ENCODE measurements at places on chromosomes 7 and 10.
A peak's percentile ranks its signal among the peaks of the same experiment; 100 is the strongest.

- peaks cover 25% of the 10 kb centered on the region for H3K36me3 ChIP-seq
- H3K4me3 ChIP-seq: no peak overlapping the region
Observed at GRCh38 chr10:84510121-84510520, 181.7 kb downstream of the CCSER2 start.

DNA sequence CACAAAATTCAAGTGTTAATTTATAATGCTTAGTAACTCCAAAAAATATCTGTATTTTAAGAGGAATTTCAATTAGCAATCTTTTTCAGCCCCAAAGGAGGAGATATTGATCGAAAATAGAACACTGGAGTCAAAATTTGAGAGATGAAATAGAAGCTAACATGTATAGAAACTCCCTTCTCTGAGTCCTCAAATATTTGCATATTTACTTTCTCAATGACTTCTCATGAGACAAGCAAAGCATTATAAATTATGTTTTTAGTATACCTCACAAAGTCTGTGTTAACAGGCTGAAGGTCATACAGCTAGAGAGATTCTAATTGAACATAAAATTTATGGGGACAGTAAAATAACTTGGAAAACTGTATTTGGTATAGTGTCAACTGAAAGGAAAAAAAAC is 260.5 kb downstream of the GPAM start:
- peaks cover 7% of the 10 kb centered on the region for H3K27me3 ChIP-seq
- H3K4me1 ChIP-seq: no peaks in the 10 kb centered on the region
- DNase-seq: no peak
- H3K36me3 ChIP-seq: no peaks in the 10 kb centered on the region

DNA sequence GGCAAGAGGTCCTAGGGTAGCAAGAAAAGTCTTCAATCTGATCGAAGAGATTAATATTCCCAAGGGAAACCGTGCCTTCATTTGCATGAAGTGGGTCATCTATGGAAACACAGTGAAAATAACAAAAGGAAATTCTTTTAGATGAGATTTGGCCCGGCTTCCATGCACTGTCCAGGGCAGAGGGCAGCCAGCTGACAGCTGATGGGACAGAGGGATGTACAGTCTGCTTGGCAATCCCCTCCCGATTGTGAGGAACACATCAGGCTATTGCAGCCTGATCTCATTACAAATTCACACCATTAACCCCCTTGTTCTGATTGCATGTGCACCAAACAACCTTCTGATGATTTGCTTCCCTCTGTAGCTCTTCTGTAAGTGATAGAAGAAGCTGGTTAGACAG is 105.3 kb downstream of the FRMD4A start:
- peaks cover 8% of the 10 kb centered on the region for H3K4me1 ChIP-seq
- H3K27me3 ChIP-seq: peaks cover 27% of the 10 kb centered on the region
- no peak overlapping the region for H3K4me3 ChIP-seq
- H3K27ac ChIP-seq: no peak overlapping the region
- DNase-seq: no peak
- no peaks in the 10 kb centered on the region for H3K36me3 ChIP-seq

- no peak overlapping the region for H3K27ac ChIP-seq
- no peaks in the 10 kb centered on the region for H3K27me3 ChIP-seq
- H3K36me3 ChIP-seq: peaks cover 20% of the 10 kb centered on the region
- H3K4me1 ChIP-seq: peaks cover 18% of the 10 kb centered on the region
Observed at GRCh38 chr10:72007246-72007892, 43.2 kb downstream of the CHST3 start.

DNA sequence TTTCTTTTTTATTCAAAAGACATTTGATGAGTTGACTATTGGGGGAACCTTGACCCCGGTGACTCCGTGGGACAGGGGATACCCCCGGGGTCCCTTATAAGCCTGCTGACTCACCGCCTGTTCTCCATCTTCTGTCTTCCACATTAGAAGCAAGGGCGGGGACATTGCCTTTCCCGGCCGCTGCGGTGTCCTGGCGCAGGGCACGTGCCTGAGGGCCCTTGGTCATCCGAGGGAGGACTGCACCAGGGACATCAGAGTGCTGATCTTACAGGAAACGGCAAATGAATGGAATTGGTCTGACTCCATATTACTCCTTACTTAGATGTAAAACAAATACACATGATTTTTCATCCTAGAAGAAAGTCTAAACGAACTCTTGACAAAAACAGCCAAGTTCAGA is 170.1 kb downstream of the CUX1 start:
- no peak overlapping the region for H3K4me3 ChIP-seq
- H3K27ac ChIP-seq: peak overlapping the region; percentile 22
- H3K4me1 ChIP-seq: peaks cover 33% of the 10 kb centered on the region
- peaks cover 4% of the 10 kb centered on the region for H3K36me3 ChIP-seq

DNA sequence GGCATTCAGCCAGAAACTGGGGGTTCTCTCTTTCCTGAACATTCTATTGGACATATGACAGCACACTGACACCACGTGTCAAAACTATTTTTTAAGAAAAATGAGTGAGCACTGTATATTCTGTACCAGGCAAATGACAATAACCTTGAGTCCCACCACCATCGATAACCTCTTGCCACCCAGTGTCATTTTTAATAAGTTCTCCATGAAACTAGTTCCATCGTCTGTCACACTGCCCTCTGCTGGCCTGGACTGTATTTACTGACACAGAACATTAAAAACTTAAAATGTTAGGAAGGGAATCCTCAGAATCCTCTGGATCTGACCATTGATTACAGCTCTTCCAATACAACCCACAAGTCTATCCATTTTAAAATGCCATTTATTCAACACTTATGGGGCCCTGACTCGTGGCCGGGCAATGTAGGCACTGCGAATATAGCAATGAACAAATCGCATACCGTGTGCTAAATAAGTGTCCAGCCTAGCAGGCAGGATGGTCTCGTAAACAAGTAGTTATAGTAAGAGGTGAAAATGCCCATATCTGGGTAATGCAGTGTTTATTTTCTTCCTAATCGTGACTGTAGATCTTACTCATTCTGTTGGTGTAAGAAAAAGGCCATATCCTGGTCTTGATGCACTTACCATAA is 35.9 kb upstream of the CACNB2 start:
- no peaks in the 10 kb centered on the region for H3K36me3 ChIP-seq
- DNase-seq: no peak
- H3K4me1 ChIP-seq: no peaks in the 10 kb centered on the region
- no peak overlapping the region for H3K4me3 ChIP-seq
- H3K27ac ChIP-seq: no peak overlapping the region
- H3K27me3 ChIP-seq: peaks cover 9% of the 10 kb centered on the region

DNA sequence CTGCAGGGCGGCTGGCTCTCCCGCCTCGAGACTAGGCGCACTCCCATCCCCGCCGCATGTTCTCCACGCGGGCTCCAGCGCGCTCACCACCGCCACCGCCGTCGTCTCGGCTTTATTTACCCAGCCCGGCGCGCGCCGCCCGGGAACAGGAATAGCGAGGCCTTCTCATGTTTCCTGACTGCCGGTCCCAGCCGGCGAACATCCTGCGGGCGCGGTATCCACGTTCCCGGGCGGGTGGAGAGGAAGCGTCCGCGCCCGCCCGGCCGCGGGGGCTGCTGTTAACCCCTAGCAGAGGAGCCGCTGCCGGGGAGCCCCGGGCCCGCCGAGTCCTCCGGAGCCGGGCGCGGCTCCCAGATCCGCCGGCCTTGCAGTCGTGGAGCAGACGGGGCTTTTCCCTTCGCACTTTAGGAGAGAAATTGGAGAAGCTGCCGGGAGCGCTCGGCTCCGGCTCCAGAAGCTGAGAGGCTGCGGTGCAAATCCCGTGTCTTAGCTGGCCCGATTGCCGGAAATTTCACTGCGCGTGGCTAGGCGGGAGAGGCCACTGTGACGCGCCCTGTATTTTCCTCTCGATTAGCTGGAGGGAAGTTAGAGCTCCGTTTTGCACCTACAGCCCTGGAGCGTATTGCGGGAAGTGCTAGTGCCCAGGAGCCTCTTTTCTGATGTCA is at the start of gene MKX:
Gene MKX (minus strand): TSS at position 88 of the 665 bp plus-strand sequence. CDS start 2,404 bp downstream, outside the sequence.
- H3K27me3 ChIP-seq: peaks cover 94% of the 10 kb centered on the region
- H3K36me3 ChIP-seq: peaks cover 4% of the 10 kb centered on the region
- DNase-seq: peak; percentile 80
- H3K27ac ChIP-seq: peak within 1 kb of the TSS; percentile 79

- H3K4me3 ChIP-seq: peak overlapping the region; percentile 79
- peak overlapping the region; percentile 94 for H3K27ac ChIP-seq
- peaks cover 55% of the 10 kb centered on the region for H3K4me1 ChIP-seq
- H3K27me3 ChIP-seq: no peaks in the 10 kb centered on the region
Observed at GRCh38 chr10:62037890-62038608, 136.6 kb downstream of the ARID5B start.
